ENCODE measurements at places on chromosomes 5 and 9.

DNA sequence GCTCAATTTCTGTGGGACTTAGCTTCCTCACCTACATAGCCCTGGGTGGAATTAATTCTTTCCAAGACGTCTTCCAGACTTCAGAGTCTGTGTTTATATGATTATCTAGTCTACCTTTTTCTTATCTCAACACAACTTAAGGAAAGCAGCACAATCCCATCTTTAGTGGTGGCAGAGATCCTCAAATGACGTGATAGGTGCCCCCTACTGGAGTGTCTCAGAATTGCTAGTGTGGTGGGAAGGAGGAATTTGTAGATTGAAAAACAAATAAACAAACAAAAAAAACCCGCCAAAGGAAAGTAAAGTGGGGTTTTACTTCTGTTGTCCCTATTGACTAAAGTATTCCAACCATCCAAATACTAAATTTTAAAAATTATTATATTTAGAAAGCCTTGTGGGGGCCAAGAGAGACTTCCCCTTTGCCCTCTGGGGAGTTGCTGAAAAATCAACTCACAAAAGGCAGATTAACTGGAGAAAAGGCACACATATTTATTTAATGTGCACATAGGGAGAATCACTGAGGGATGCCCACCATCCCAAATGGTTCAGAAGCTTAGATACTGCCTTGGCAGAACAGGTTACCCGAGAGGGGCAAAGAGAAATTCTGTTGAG is 283.3 kb downstream of the TMEM167A start:
- DNase-seq: peak; percentile 6

DNA sequence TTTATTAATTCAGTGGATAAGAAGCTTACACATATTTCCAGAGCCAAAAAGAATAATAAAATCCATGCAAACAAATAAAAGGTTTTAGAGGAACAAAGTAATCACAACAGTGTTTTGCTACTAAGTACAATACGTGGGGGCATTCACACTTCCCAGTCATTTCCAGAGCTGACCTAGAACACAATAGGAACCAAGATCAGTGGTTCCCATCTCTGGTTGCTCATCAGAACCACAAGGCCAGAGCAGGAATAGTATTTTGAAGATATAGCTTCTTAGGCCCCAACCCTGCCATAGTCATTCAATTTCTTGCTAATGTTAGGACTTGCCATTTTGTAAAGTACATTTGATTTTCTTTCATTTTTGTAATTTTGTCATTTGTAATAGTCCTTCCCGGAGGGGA is 215.4 kb downstream of the NR3C1 start:
- no peak for DNase-seq

- DNase-seq: no peak
Observed at GRCh38 chr9:4700932-4701331, 21.6 kb downstream of the CDC37L1 start.

- no peak for DNase-seq
Observed at GRCh38 chr5:150593593-150593992, 46.9 kb upstream of the SYNPO start.

GRCh38 chr9:72129271-72130156 is 19.7 kb upstream of the GDA start:
- no peak for DNase-seq

- no peak for DNase-seq
Observed at GRCh38 chr5:7181841-7182240, 214.1 kb upstream of the ADCY2 start.

All from RKO (cell line).